T-helper 2 cell (primary cell): ENCODE measurements at places on chromosomes 12 and 14.

GRCh38 chr14:51730684-51731083 lies 79.0 kb downstream of the FRMD6 start:
- DNase-seq: no peak

- no peak for DNase-seq
Observed at GRCh38 chr12:44653861-44654527, 222.1 kb downstream of the NELL2 start.

GRCh38 chr12:48031135-48031960 lies 27.1 kb upstream of the COL2A1 start:
- DNase-seq: no peak

GRCh38 chr12:62267026-62267425 lies 6.8 kb downstream of the USP15 start:
- no peak for DNase-seq

GRCh38 chr12:120368789-120369602 lies at the start of gene MSI1:
MSI1 (minus strand) TSS chr12:120369164; CDS start chr12:120369091, 73 bp downstream.
- DNase-seq: no peak

GRCh38 chr14:83842547-83842946 lies 1687.4 kb upstream of the FLRT2 start:
- DNase-seq: no peak

DNA sequence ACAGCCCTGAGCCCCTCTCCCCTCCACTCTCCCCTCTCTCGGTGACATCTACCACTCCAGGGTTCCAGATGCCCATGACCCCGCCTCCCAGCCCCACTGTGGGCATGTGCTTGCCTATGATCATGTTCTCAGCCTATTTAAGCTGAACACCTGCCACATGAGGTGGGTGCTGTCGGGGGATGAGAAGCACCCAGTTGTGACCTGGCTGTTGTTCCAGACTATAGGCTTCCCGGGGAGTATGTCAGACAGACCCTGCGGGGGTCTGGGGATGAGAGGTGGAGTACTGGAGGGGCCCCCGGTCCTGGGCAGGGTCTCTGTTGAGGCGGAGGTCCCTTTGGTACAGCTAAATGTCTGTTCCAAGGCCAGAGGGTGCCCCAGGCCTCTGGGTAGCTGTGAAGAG lies 6.0 kb downstream of the VSX2 start:
- DNase-seq: no peak

- no peak for DNase-seq
Observed at GRCh38 chr12:11638315-11638916, 11.1 kb upstream of the ETV6 start.

GRCh38 chr12:50659690-50660424 lies 104.0 kb upstream of the ATF1 start:
- no peak for DNase-seq

- no peak for DNase-seq
Observed at GRCh38 chr14:73747379-73748211, 33.4 kb upstream of the PNMA1 start.

DNA sequence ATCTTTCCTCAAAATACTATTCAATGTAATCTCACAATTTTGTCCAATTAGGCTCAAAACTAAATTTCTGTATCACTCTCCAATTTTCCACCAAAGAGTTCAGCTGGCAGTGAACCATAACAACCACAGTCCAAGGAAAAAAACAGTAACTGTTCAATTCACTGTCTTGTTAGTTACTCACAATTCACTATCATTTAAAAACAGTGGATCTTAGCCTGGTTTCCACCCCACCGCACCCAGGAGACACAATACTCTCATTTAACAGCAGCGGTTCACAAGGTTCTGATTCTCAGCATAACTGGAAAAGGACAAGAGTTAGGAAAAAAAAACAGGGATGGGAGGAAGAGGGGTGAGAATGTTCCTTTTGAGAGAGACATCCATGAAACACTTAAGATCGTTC lies 40.5 kb downstream of the MED13L start:
- DNase-seq: no peak

DNA sequence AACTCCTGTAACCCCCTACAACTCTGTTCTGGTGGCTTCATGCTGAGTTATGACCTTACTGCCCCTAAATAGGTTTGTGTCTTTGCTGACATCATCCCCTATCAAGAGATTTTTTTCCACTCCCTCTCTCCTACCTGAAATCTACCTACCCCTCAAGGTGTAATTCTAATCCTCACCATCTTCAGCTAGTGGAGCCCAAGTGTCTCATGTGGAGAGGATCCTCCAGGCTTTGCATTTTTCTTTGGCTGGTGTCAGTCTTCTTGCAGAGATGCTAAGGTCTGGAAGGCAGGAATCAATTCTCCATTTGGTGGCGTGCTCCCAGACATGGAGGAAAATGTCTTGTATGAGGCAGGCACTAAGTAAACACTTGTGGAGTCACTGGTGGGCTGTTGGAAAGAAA lies 74.8 kb upstream of the PRMT8 start:
- no peak for DNase-seq

DNA sequence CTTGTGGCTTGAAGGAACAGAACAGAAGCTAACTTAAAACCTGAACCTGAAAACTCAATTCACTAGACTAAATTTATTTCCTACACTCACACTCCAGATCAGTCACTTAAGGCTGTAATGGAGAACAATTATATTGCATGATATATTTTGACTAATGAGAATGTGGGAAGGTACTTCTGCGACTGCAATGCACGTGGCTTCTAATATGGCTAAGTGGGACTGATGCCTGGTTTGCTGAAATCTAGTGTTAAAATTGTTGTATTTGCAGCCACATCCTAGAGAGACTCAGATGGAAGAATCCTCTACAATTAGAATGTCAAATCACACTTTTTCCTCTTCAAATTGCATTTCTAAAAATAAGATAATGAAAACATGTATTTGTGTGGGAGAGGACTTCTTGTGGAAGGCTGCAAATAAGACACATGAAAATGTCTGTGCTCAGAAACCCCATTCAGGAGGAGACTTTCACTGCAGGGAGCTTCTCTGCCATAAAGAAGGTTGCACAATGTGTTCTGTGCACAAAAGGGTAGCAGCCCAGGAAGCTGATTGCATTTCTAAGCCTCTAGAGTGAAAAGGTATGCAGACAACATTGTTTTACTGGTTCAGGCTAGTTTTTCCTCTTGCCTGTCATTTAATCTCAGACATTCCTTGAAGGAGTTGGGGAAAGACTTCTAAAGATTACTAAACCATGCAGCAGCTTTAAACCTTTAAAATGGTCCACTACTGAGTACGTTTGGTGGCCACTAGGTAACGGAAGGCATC lies 224.3 kb downstream of the NEDD1 start:
- no peak for DNase-seq

GRCh38 chr12:642633-643474 lies 20.4 kb downstream of the NINJ2 start:
- DNase-seq: peak; percentile 79

- no peak for DNase-seq
Observed at GRCh38 chr12:88451205-88451604, 129.1 kb downstream of the KITLG start.

- DNase-seq: no peak
Observed at GRCh38 chr12:48995086-48995879, 3.9 kb downstream of the DDN start.

- no peak for DNase-seq
Observed at GRCh38 chr12:3246253-3246652, 169.1 kb downstream of the TSPAN9 start.

DNA sequence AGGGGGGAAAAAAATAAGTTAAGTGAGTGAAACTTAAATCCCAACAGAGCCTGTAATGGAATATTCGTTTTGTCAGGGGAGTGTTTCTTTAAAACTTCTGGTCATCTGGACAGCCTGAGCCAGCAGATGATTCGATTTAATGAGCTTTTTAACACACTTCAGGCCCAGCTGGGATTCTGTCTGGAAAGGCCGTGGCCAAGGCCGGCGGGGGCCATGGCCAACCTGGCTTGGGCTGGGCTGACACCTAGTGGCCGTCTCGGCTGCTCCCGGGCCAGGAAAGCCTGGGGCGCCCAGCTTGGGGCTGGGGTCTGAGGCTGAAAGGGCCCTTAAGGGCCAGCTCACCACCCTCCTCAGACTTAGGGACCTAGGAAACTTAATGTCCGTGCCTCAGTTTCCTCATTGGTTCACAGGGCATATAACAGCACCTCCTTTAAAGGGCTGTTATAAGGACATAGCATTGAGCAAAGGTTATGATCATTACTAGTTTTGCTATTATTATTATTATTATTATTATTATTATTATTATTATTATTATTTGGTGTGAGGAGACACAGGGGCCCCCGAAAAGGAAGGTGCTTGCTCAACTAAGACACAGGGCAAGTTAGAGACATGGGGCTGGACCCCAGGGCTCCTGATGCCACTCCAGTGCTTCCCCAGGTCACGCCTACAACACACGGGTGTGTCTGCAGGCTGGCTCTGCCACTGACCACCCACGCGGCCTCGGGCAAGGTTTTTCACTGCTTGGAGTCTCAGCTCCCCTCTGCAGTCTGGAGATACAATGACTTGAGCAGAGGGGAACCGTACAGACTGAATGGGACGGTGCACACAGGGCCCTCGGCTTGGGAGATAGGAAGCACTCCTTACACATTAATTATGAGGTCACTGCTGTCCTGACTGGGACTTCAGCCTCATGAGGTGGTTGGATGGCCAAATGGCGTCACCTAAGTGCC lies 84.0 kb downstream of the SYNE3 start:
- DNase-seq: no peak

- DNase-seq: no peak
Observed at GRCh38 chr12:49587174-49587908, 18.1 kb downstream of the FAM186B start.

GRCh38 chr14:26088275-26088674 lies 509.6 kb downstream of the NOVA1 start:
- no peak for DNase-seq

DNA sequence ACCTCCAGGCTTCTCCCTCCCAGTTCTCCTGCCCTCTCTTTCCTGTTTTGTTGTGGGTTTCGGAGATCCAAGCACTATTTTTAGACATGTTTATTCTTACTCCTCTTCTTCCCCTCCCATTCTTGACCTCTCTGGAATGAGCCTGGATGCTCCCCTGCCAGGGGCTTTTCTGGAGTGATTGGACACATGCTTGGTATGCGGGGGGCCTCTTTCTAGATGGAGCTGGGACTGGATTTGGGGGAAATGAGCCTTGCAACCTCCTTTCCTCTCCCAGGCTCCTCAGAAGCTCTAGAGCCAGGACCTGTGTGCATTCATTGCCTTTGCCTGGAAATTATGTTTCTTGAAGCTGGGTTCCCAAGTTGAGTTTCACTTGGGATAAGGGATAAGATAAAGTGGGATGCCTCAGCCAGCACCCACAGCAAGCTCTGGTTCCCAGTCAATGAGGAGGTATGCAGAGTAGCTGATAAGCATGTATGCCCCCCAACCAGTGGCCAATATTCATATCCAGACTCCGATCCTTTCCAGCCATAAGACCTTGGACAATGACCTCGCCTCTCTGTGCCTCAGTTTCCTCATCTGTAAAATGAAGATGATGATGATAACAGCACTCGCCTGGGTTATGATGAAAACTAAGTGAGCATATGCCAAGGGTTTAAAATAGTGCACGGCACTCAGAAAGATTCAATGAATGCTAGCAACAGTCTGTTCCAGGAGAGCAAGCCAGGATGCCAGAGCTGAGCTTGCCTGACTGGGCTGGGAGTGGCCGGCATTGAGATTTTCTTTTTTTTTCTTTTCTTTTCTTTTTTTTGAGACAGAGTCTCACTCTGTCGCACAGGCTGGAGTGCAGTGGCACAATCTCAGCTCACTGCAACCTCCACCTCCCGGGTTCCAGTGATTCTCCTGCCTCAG lies 97.8 kb downstream of the SCARB1 start:
- no peak for DNase-seq

GRCh38 chr12:11635341-11635740 lies 14.1 kb upstream of the ETV6 start:
- DNase-seq: no peak

GRCh38 chr14:30243805-30244204 lies 315.2 kb upstream of the G2E3 start:
- DNase-seq: no peak

DNA sequence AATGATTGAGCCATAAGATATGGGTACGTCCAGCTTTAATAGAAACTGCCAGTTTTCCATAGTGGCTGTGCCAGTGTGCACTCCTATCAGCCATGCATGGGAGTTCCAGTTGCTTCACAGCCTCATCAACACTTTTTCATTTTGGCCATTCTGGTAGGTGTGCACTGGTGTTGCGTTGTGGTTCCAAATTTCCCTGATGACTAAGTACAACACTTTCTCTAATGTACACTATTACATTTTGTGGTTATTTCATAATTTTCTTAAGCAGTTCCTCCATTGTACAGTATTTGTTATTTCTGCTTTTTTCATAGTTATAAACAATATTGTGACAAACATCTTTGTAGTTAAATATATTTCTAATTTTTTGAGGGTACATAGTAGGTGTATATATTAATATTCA lies 21.5 kb upstream of the OAS1 start:
- DNase-seq: no peak

- peak; percentile 26 for DNase-seq
Observed at GRCh38 chr12:101670007-101670671, 27.3 kb upstream of the CHPT1 start.

- no peak for DNase-seq
Observed at GRCh38 chr12:6340745-6341416, 995 bp downstream of the TNFRSF1A start.

DNA sequence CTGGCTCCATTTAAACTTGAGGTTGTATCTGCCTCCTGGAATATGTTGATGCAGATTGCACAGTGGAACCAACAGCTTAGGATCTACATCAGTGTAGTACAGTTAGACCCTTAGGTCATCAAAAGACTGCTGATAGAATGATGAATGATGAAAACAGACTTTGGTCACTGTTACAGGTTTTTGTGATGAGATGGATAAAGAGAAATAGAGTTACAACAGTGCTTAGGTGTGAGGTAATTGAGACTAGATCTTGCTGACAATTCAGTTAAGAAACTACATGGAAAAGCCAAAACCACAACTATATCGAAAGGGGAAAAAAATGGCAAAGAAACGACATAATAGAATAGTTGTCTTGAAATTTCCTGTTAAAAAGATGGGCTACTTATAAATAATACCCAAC lies 145.7 kb upstream of the LMNTD1 start:
- DNase-seq: no peak

DNA sequence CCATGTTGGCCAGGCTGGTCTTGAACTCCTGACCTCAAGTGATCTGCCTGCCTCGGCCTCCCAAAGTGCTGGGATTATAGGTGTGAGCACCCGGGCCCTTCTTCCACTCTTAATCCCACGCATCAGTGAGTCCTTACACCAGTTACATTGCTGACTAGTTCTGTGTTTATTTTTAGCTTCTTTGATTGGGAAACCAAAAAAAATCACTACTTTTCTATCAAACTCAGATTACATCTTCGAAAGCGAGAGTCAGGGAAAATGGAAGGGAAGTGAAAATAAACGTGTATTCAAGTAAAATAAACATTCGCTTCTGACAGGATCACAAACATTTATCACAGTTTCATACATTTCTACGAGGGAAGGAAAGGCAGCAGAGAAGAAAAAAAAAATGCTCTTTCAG lies 32.2 kb downstream of the FGD6 start:
- no peak for DNase-seq

DNA sequence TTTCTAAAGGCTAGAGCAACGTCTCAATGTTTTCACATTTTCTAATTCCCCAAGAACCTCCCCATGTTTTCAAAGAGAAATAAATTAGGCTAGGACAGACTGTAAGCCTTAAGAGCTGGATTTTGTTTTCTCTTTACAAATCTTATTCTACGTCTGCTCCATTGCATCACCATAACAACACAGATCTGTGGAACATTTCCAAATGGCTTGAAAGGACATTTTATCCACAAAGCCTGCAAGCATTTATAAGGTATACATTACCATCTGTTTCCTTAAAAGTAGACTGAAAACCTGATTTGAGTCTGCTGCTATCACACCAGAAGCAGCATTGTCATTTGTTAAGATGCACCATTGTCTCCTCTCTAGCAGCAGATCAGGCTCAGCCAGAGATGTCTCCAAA lies 115.3 kb upstream of the PLEKHA5 start:
- DNase-seq: no peak
